A549 treated with Mapracorat at 1 μM for 4 hours (cell line): ENCODE measurements at places on chromosomes 4 and X. TPM values are rescaled to one million over a fixed set of nuclear protein-coding genes. Genes with fewer than 3 reads are reported as not detected.

Gene SSX5
- total RNA-seq: not detected in 5 replicates

Gene EDA
- 0.38 to 0.75 TPM (median 0.43 TPM) in 5 replicates for total RNA-seq

Gene REPS2
- total RNA-seq: 0.72 to 1.9 TPM (median 1.3 TPM) in 5 replicates

Gene SMC1A
- total RNA-seq: 40.2 to 61.9 TPM (median 46.0 TPM) in 5 replicates

Gene F9
- not detected in 5 replicates for total RNA-seq

Gene NUP62CL
- 13.7 to 16.8 TPM (median 15.9 TPM) in 5 replicates for total RNA-seq
